G401 (cell line): ENCODE measurements at places on chromosomes 12 and 14. TPM values are rescaled to one million over a fixed set of nuclear protein-coding genes. Genes with fewer than 3 reads are reported as not detected.

Gene LRIG3
- total RNA-seq: 0.58 and 0.74 TPM in 2 replicates

Gene SDR9C7
- total RNA-seq: not detected in 2 replicates

Gene RIPK3
- total RNA-seq: not detected in 2 replicates

Gene RAD51AP1
- 47.7 and 47.9 TPM in 2 replicates for total RNA-seq

Gene WNT1
- not detected in 2 replicates for total RNA-seq

Gene CLEC6A
- not detected in 2 replicates for total RNA-seq

Gene KRT4
- total RNA-seq: not detected in 2 replicates

Gene CIDEB
- total RNA-seq: 1.7 TPM in 1 of 2 replicates, not detected in the other

Gene OR11G2
- not detected in 2 replicates for total RNA-seq

Gene CRY1
- 142 and 152 TPM in 2 replicates for total RNA-seq

Gene ZDHHC22
- total RNA-seq: 0.25 TPM in 1 of 2 replicates, not detected in the other

Gene MLEC
- 85.9 and 106 TPM in 2 replicates for total RNA-seq

Gene TAS2R20
- total RNA-seq: 0.12 and 0.61 TPM in 2 replicates

Gene COL2A1
- 0.74 and 3.1 TPM in 2 replicates for total RNA-seq

Gene GPHN
- 19.8 and 47.4 TPM in 2 replicates for total RNA-seq

Gene ARHGDIB
- total RNA-seq: not detected in 2 replicates

Gene CLEC1B
- total RNA-seq: not detected in 2 replicates

Gene DCTN2
- total RNA-seq: 158 and 162 TPM in 2 replicates

Gene PPHLN1
- 24.9 and 34.1 TPM in 2 replicates for total RNA-seq

Gene MYF6
- not detected in 2 replicates for total RNA-seq

Gene COX8C
- not detected in 2 replicates for total RNA-seq

Gene TEX52
- not detected in 2 replicates for total RNA-seq

Gene GLI1
- total RNA-seq: 4.7 and 6.4 TPM in 2 replicates

Gene TSHR
- total RNA-seq: not detected in 2 replicates

Gene OR4E2
- total RNA-seq: not detected in 2 replicates

Gene PLD4
- not detected in 2 replicates for total RNA-seq

Gene ORAI1
- 22.3 and 27.4 TPM in 2 replicates for total RNA-seq

Gene P2RX2
- 0.17 and 0.43 TPM in 2 replicates for total RNA-seq

Gene OR4K5
- total RNA-seq: not detected in 2 replicates

Gene KRT85
- not detected in 2 replicates for total RNA-seq

Gene ACOT2
- total RNA-seq: 117 and 124 TPM in 2 replicates

Gene SERPINA10
- not detected in 2 replicates for total RNA-seq

Gene KRT84
- total RNA-seq: not detected in 2 replicates

Gene TAS2R19
- total RNA-seq: not detected in 2 replicates
